Tongue (tissue), 3 donors: ENCODE measurements at places on chromosomes 7 and 10. TPM values are rescaled to one million over a fixed set of nuclear protein-coding genes. Genes with fewer than 3 reads are reported as not detected.

The FKBP9 gene
- 198 TPM for total RNA-seq

The NEUROD6 gene
- 0.21 TPM for total RNA-seq

The UNCX gene
- not detected for total RNA-seq

The TPST1 gene
- 34.0 TPM for total RNA-seq

The LRRC4 gene
- 0.41 TPM for total RNA-seq

The ZPBP gene
- total RNA-seq: not detected

The FKBP6 gene
- not detected for total RNA-seq

The STK32C gene
- 7.8 TPM for total RNA-seq

The LIPN gene
- not detected for total RNA-seq

The ATOH7 gene
- 0.82 TPM for total RNA-seq

The GATA3 gene
- not detected for total RNA-seq

The PBLD gene
- 4.4 TPM for total RNA-seq

The TEX36 gene
- total RNA-seq: not detected

The FAM25G gene
- total RNA-seq: not detected

The INSYN2A gene
- 0.51 TPM for total RNA-seq

The SYNPO2L gene
- total RNA-seq: 28.0 TPM

The POM121L12 gene
- total RNA-seq: not detected

The NOS3 gene
- 7.0 TPM for total RNA-seq

The IKZF1 gene
- total RNA-seq: 6.1 TPM

The NPVF gene
- total RNA-seq: not detected

The ZNF777 gene
- total RNA-seq: 5.3 TPM

The AKR1E2 gene
- total RNA-seq: 25.3 TPM

The SUGCT gene
- total RNA-seq: 9.9 TPM

The ZNF239 gene
- 6.6 TPM for total RNA-seq

The ATG9B gene
- total RNA-seq: 25.8 TPM

The CAMK2G gene
- 37.7 TPM for total RNA-seq

The VPS37D gene
- 4.2 TPM for total RNA-seq

The CFAP69 gene
- total RNA-seq: 8.0 TPM

The ABI1 gene
- total RNA-seq: 44.1 TPM
